ENCODE measurements at places on chromosomes 7 and 10.

DNA sequence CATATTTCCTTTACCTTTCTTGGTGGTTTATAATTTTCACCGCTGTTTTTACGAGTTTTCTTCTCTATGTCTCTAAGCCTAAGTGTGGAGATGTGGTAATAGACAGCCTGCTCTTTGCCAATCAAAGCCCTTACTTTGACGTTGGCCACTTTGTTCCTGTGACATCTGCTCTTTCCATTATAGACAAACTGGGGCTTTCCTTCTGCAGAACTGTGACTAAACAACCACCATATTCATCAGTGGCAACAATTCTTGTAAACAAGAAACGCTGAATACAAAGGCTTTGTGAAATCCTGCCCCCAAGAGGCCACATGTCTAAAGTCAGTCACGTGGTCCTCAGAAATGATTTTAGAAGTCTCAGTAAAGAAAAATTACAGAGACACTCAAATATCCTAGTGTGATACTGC is 59.6 kb upstream of the CAPZA2 start:
- peaks cover 46% of the 10 kb centered on the region for H3K4me1 ChIP-seq
- H3K4me3 ChIP-seq = no peak overlapping the region
- H3K27me3 ChIP-seq = no peaks in the 10 kb centered on the region
- peak; percentile 51 for DNase-seq
- peak overlapping the region; percentile 79 for H3K27ac ChIP-seq

DNA sequence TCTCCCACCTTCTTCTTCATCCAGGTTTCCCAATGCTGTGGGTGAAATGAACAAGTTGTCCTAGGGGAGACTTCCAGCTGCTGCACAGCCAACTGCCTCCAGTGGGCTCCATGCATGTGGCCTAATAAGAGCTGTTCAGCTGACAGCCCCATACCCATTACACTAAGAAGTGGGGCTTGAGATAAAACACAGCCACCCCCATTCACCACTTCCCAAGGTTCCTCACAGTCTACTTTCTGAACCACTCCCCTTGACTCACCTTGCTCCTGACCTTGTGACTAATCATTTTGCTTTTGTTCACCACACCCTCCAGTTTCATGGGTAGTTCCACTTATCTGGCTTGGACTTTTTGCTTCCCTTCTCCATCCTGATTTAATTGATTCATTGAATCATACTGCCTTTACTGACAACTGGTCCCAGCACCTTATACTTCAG is 119.3 kb downstream of the CABCOCO1 start:
- no peaks in the 10 kb centered on the region for H3K36me3 ChIP-seq
- H3K27ac ChIP-seq = peak overlapping the region; percentile 3
- DNase-seq = no peak
- H3K27me3 ChIP-seq = no peaks in the 10 kb centered on the region
- H3K4me1 ChIP-seq = no peaks in the 10 kb centered on the region

- no peak overlapping the region for H3K27ac ChIP-seq
- no peaks in the 10 kb centered on the region for H3K27me3 ChIP-seq
- H3K4me1 ChIP-seq = peaks cover 15% of the 10 kb centered on the region
- no peak overlapping the region for H3K4me3 ChIP-seq
- no peak for DNase-seq
Measured at GRCh38 chr7:101630591-101630990, 1.5 kb upstream of the MYL10 start.

DNA sequence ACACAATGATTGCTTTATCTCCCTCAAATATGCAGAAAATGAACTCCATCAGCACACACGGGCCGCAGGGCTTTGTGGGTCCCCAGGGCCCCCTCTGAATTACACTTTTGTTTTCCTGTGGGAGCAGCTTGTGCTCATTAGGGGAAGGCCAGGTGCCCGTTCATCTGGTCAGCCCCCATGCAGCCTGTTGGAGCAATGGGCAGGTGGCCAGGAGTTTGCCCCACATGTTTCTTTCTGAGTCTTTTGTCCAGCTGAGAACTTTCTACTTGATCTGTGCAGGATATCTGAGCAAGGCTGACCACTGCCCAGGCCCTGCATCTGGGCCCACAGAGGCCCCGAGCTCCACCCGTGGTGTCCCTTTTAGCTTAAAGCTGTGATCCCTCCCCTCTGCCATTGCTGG is 105.3 kb upstream of the FAM20C start:
- H3K4me3 ChIP-seq = no peak overlapping the region
- no peaks in the 10 kb centered on the region for H3K4me1 ChIP-seq
- H3K27me3 ChIP-seq = no peaks in the 10 kb centered on the region

- H3K27ac ChIP-seq = no peak overlapping the region
- DNase-seq = no peak
- no peaks in the 10 kb centered on the region for H3K27me3 ChIP-seq
- no peaks in the 10 kb centered on the region for H3K4me1 ChIP-seq
- no peak overlapping the region for H3K4me3 ChIP-seq
- no peaks in the 10 kb centered on the region for H3K36me3 ChIP-seq
Measured at GRCh38 chr10:20674926-20675325, 222.2 kb downstream of the NEBL start.

DNA sequence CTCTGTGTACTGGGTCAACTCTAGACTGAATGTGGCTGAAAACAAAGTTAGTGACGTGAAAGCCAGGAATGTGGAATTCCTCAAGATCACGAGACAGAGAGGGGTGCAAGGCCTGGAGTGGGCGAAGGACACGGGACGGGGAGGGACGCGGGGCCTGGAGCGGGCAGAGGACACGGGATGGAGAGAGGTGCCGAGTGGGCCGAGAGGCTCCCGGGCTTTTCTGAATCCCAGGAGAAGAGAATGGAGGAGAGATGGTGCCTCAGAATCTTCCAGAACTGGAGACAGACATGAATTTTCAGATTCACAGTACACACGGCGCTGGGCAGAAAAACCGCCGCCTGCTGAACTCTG is 50.6 kb upstream of the PRKAR1B start:
- H3K4me1 ChIP-seq = no peaks in the 10 kb centered on the region
- no peak for DNase-seq
- H3K36me3 ChIP-seq = peaks cover 22% of the 10 kb centered on the region
- H3K4me3 ChIP-seq = no peak overlapping the region

DNA sequence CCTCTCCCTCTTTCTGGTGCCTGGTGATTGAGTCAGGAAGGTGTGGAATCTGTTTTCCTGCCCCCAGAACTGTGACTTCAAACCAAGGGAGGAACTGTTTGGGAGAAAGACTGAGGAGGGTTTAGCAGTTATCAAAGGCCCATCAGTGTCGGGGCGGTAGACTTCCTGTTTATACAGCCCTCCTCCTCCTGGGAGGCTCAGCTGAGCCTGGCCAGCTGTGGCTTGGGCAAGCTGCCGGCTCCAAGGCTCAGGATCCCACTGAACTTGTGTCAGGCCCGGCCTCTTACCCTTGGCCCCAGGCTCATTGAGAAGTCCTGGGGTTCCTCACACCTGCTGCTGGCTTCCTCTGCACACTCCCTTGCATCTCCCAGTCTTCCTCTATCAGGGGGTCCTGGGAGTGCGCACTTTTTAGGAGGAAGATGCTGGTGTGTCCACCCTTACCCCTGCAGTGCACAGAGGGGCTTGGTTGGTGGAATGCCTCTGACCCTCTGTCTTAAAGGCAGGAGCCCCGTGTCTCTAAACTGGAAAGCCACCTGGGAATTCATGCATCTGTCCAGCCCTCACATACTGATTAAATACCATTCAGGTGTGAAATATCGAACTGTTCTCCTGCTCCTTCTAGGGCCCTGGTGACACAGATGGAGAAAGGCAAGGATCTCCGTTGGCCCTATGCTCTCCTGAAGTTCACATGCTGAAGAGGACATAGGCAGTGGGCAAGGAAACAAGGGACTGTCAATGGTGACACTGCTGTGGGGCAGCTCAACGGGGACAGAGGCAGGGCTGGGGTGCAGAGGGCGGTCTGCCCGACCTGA is 32.4 kb downstream of the CXCL12 start:
- peaks cover 3% of the 10 kb centered on the region for H3K27me3 ChIP-seq
- H3K27ac ChIP-seq = no peak overlapping the region
- no peak overlapping the region for H3K4me3 ChIP-seq

DNA sequence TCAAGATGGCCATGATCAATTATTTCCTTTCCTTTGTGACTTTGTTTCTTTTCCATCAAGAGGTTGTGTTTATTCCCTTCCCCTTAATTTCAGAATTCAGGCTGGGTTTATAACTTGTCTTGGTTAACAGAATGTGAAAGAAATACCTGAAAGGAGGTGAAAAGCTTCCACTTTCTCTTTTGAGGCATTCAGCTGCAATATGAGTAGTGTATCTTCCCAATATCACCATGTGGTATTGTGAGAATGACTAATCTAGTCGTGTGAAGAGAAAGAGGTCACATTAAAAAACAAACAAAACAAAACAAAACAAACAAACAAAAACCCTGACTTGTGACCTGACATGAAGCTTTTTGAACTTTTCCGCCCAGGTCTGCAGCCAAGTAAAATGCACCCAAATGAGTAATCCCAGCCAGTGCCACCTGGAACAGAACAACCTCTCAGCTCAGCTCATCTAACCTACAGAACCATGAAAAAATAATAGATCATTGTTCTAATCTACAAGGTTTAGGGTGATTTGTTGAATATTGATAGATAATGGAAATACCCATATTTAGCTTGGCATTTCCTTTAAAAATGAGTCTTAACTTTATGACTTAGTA is 70.8 kb upstream of the TEX47 start:
- DNase-seq = no peak
- H3K27ac ChIP-seq = no peak overlapping the region
- H3K36me3 ChIP-seq = no peaks in the 10 kb centered on the region
- H3K4me3 ChIP-seq = no peak overlapping the region

Data from Panc1 (cell line).